ENCODE measurements at places on chromosomes 11 and 22.

DNA sequence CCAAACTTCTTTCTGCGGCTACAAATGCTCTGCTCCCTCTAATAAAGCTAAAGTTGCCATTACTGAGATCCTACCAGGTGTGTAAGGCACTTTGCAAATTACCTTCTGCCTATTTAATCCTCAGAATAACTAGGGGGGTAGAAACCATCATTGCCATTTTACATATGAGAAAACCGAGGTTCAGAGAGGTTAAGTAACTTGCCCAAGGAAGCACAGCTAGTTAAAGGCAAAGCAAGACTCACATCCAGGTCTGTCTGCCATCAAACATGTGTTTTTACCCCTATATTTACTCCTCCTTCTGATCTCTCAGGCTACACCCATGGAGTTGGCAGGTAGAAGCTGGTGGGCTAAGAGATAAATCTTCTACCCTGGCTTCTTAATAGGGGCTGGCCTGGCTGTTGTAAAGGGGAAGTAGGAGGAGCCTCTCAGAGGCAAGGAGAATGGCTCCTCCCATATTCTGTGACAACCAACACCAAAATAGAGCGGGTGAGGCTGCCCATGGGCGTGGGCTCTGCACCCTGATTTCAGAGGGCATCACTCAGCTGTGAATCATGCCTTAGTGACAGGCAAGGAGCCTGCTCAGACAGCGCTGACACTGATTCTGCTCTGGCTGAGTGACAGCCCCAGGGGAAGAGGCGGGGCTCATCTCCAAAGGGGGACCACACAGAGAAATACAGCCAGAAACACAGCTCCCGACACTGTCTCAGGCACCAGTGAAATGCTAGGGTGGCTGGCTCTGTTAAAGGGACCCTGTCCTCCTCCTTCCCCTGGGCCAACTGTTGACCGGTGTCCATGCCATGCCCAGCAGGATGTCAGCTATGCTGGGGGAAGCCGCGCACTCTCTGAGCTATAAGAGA is 106.8 kb downstream of the ABTB2 start:
- no peak for DNase-seq

GRCh38 chr11:112128483-112129121 is 35.3 kb downstream of the IL18 start:
- DNase-seq: peak; percentile 58

- DNase-seq: no peak
Observed at GRCh38 chr22:42764895-42765363, 44.3 kb upstream of the A4GALT start.

DNA sequence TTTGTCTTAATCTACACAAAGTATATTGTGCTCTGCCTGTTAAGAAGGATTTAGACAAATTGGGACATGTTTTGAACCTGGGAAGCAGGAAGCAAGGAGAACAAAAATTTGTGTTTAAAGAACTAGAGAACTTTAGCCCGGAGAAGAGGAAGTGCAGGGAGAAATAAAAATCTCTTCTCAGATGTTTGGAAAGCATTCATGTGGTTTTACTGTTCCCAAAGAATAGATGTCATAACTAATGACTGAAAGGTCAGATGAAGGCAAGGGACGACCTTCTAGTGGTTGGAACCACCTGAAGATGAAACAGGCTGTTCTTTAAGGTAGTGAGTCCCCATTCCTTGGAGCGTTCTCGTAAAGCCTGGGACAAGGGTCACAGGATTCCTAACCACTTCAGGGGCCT is 38.3 kb downstream of the IRAG1 start:
- DNase-seq: no peak

- no peak for DNase-seq
Observed at GRCh38 chr22:22697377-22698117, 53.1 kb downstream of the GGTLC2 start.

DNA sequence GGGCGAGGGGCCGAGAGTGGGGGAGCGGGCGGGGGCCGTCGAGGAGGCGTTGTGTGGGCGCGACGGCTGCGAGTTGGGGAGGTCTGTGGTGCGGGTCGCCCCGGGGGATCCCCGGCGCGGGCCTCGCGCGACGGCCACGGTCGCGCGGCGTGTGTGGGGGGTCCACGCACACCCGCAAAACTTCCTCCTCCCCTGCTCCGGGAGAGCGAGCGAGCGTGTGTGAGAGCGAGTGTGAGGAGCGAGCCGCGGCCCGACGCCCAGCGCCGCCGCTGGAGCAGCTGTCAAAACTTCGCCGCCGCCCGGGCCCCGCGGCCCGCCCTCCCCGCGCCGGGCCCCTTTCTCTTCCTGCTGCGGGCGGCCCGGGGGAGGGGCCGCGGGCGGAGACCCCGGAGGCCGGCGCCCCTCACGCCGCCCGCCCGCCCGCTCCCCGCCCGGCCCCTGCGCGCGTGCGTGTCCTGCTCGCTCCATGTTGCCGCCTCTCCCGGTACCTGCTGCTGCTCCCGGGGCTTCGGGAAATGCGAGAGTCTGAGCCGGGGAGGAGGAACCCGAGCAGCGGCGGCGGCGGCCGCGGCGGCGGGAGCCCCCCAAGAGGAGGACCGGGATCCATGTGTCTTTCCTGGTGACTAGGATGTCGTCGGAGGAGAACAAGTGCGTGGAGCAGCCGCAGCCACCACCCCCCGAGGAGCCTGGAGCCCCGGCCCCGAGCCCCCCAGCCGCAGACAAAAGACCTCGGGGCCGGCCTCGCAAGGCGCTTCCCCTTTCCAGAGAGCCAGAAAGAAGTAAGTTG is 9.0 kb upstream of the CCT8L2 start:
- no peak for DNase-seq

DNA sequence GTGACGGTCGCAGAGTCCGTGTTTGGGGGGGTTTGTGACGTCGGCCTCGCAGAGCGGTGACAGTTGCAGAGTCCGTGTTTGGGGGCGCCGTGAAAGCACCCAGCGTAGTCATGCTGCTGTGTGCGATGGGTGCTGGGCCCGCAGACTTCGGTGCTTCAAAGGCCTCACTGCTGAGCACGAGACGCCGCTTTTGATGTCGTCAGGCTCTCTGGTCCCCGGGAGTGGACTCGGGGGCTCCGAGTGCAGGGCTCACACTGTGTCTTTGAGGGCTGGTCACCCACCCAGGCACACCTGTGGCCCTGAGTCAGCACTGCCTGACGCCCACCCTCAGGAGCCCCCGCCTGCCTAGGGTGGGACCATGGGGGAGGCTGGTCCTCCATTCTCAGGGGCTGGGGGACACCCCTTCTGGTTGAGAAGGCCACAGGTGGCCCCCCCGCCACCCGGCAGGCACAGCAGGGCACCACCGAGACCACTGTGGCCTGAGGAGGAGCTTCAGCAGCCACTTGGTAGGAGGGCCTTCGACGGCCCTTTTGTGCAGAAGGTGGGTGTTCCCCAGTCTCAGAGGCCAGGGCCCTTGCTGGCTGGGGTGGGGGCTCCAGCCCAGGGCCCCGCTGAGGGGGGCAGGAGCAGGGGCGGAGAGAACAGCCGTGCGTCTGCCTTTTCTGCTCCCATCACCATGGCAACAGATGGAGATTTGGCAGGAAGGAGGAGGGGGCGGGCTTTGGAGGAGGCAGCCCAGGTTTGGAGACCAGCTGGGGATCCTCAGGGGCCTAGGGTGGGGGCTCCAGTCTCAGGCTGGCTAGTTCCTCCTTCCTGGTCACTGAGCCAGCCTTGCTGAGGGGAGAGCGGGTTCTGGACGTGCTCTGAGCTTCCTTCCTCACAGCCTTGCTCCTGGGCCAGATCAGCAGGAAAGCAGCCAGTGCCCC is 20.9 kb downstream of the BRSK2 start:
- DNase-seq: no peak

- no peak for DNase-seq
Observed at GRCh38 chr11:15801616-15802015, 554.7 kb downstream of the SOX6 start.

DNA sequence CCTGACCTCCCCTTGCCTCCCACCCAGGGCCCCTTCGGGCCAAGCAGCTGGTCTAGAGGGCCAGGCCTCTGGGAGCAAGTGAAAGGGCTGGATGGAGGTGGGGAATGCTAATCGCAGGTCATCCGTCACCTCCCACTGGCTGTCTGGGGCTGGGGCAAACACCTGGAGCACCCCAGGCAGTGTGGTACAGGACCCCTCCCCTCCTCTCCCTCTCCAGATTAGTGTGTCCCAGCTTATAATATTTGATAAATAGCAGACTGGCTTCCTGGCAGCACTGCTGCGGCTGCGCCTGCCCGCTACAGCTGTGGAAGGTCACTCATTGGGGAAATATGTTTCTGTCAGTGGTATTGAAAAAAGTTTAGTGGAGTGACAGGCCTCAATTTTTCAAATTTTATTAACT is 90.7 kb upstream of the PHOX2A start:
- DNase-seq: no peak

GRCh38 chr11:100887659-100888058 is 200.6 kb downstream of the ARHGAP42 start:
- no peak for DNase-seq

- no peak for DNase-seq
Observed at GRCh38 chr11:134911514-134912180, 499.6 kb upstream of the B3GAT1 start.

GRCh38 chr11:128302425-128303186 is 284.8 kb downstream of the ETS1 start:
- DNase-seq: no peak

DNA sequence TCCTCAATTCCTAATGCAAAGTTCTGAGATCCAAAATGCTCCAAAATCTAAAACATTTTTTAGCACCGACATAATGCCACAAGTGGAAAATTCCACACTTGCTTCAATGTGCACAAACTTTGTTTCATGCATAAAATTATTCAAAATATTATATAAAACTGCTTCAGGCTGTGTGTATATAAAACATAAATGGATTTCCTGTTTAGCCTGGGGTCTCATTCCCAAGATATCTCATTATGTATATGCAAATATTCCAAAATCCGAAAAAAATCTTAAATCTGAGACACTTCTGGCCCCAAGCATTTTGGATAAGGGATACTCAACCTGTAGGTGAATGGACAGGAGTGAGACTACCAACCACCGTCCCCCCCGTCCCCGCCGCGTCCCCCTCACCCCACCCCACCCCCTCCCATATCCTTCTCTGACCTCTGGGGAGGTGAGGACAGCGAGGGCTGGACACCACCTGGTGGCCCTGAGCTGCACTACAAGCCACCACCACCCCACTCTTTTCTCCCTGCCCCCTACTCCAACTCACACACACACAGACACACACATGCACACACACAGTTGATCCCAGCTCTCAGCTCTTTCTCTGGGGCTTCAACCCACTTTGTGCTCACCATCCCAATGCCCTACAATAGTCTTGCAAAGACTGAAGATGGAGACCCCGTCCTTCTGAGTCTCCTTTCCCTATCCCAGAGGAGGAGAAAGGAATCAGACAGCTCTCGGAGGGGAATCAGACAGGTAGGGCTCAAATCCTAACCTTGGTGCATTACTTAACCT is 101.0 kb downstream of the PDE2A start:
- no peak for DNase-seq

DNA sequence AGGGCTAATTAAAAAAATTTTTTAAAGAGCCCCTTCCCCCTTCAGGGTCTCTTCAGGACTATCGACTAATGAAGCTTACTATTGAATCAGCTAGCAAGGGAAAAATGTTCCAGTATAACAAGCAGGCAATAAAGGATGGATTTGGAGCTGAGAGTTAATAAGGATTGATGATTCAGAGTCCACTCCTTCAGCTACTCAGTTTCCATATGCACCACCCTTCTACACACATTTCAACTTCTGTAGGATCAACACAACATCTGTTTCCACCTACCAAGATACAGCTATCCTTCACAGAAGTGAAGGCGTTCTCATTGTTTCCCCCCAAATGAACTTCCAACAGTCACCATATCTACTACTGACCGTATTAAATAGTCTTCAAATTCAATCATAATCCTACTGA is 6.6 kb upstream of the ALKBH3 start:
- DNase-seq: no peak

DNA sequence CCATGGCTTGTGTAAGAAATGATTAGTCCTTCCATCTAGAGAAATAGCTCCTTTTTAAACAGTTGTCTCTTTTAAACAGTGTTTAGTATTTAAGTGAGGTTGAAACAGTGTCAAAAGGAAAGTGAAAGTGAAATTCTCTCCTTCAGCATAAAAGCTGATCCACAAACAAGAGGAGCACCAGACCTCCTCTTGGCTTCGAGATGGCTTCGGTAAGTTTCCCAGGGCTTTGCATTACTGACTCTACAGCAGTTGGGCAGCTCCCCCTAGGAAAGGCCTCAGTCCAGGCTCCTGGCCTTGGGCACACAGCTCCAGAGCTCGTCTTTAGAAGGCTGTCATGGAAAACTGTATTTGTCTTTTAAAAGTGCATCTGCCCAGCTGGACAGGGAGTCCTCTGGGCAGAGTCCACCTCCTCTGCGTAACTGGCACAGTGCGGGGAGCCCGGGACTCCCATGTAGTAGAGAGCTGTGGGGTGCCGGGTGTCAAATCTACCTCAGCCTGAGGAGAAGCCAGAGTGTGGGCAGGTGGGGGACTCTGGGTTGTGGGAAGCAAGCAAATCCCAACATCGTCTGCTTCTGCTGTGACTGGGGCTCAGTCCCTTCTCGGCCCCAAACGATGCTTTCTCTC is at the start of gene PLAAT4:
PLAAT4 (plus strand) TSS at position 140 of the 624 bp plus-strand sequence; CDS start at position 201, 61 bp downstream.
- DNase-seq: no peak

GRCh38 chr11:112582366-112582765 is 321.7 kb upstream of the PLET1 start:
- DNase-seq: no peak

GRCh38 chr22:39003165-39003638 is 10.9 kb upstream of the APOBEC3C start:
- DNase-seq: peak; percentile 27

DNA sequence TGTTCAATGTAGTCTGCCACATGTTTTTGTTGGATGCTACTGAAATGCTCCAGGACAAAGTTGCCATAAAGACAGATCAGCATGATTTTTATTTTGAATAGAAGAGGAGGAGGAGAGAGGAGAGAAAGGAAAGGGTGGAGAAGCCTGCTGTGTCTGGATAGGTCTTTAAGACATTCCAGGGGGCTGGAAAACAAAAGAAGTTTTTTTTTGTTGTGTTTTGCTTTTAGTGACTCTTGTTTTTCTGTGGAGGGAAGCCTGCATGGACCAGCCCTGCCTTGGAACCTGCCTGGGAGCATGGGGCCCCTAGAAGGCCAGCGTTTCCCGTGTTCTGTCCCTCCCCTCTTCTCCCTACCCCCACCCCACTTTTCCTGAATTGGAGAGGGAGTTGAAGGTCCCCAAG is 2.3 kb downstream of the TSPAN18 start:
- DNase-seq: no peak

DNA sequence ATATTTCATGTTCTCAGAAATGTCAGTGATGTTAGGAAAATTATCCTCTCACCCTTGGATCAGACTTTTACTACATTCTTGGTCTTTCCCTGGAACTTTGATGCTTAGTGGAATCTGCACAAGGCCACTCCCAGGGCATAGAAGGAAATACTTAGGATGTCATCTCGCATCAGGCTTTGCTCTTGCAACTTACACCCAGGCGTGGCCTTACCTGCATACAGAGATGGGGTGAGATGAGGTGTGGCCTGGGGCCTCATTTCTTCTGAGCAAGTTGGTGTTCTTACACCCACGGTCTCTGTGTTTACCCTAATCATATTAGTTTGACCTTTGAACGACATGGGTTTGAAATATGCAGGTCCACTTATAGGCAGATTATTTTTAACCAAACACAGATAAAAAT is 19.0 kb upstream of the OR52K2 start:
- DNase-seq: no peak

GRCh38 chr11:12319988-12320387 is 57.4 kb upstream of the PARVA start:
- peak; percentile 91 for DNase-seq

GRCh38 chr11:103744496-103745153 is 291.8 kb upstream of the DDI1 start:
- no peak for DNase-seq

Measured in NCI-H187 (cell line).